ENCODE measurements at places on chromosomes 11 and 22. TPM values are rescaled to one million over a fixed set of nuclear protein-coding genes. Genes with fewer than 3 reads are reported as not detected.

Gene PRRG4
- 0.22 TPM for total RNA-seq

Gene RAB38
- 0.60 TPM for total RNA-seq

Gene MRPL17
- 47.4 TPM for total RNA-seq

Gene NRXN2
- total RNA-seq: not detected

Gene MAPK8IP1
- 0.99 TPM for total RNA-seq

Gene PANX3
- not detected for total RNA-seq

Gene FXYD6
- 0.22 TPM for total RNA-seq

Gene GVQW3
- total RNA-seq: 0.40 TPM

Measured in lung microvascular endothelial cell (primary cell).